Left renal pelvis (tissue), 4 donors: ENCODE measurements at places on chromosomes 1 and 21. TPM values are rescaled to one million over a fixed set of nuclear protein-coding genes. Genes with fewer than 3 reads are reported as not detected.

GRCh38 chr1:43450251-43450941, 3.3 kb downstream of the HYI start:
- DNase-seq: no peak

GRCh38 chr1:233443040-233443760, 115.7 kb downstream of the MAP3K21 start:
- no peak for DNase-seq

DNA sequence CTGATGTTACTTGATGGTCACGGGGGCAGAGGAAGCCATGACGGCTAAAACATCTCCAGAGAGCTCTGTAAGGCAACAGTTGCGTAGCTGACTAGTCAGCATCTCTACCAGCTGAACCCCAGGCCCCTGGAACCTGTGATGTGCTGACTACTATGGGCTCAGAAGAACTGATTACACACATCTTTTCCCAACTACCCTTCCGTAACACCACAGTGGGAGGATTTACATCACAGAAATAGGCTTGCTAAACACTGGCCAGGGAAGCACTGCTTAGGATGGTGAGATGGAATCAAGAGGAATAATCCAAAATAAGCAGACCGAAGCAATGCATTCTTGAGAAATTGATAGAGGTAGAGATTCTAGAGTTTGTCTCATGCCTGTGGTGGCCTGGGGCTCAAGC, 122.5 kb downstream of the SMYD2 start:
- DNase-seq: no peak

DNA sequence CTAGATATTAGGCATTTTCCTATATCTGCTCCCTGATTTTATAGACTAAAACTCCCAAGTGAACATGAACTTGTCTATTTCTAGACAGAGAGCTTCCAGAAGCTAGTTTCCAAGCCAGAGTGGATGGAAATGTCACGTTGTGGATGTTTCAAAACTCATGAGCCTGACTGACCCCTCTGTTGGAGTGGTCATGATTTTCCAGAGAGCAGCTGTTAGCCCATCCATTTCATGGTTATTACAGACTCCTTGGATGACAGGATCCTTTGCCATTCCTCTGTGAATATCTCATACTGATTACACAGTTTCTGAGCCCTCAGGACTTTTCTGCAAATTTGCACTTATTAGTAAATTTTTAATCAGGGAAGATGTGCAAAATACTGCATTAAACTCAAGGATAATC, 76.8 kb upstream of the ATF3 start:
- no peak for DNase-seq

- no peak for DNase-seq
Observed at GRCh38 chr21:31597683-31598082, 61.8 kb upstream of the SOD1 start.

DNA sequence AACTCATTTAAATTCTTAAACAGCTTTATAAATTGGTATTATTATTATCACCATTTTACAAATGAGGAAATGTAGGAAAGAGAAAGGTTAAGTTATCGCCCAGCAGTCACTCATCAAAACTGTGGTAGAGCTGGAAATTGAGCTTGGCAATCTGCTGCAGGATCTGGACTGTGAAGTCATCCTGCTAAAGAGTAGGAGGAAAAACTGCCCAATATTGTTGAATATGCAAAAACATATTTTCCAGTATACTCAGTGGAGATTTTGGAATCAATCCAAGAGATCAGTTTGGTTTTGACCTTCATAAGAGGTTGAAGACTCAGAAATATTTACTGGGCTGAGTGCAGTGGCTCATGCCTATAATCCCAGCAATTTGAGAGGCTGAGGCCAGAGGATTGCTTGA, 16.9 kb upstream of the RC3H1 start:
- DNase-seq: no peak

Gene LORICRIN
- polyA plus RNA-seq: not detected

Gene OR2T33
- polyA plus RNA-seq: 0.05 TPM

DNA sequence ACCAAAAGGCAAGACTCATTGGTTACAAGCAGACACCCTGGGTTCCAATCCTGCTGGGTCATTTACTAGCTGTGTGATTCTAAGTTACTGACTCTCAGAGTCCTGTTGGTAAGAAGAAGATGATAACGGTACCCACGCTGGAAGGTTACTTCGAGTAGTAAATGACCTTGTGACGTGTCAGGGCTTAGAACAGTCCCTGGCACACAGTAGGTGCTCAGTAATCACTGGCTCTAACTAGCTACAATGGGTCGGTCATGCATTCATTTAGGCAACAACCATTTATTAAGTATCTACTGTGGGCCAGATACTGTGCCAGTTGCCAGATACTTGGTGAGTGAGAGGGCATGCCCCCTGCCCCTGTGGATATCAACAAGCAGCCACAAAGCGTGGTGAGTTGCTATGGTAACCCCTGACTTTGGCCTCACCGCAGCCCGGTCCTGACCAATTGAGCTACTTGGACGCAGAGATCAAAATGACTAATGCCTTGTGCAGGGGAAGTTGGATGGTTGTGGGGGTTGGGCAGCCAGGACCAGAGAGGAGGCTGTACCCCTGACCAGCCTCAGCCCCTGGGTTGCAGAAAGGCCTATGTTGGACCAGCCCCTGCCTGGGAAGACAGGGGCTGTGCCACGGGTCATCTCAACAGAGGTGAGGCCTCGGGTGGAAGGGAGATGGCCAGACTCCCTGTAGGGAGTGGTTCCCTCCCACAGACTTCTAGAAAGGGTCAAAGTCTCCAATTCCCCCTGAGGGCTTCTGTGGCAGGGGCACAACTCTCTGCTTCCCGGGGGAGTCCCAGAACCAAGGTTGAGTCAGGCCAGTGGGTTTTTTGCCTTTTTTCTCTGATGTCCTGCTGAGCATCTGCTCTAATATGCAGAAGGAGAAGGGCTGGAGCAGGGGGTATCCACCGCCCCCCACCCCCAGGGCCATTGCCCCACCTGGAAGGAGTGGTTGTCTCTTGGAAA, 16.0 kb downstream of the DHRS3 start:
- no peak for DNase-seq

GRCh38 chr1:91706140-91706957, 179.6 kb downstream of the TGFBR3 start:
- no peak for DNase-seq

Gene TCEA3
- polyA plus RNA-seq: 48.9 TPM

Gene OR2T2
- not detected for polyA plus RNA-seq

GRCh38 chr1:87820668-87821334, 492.1 kb downstream of the LMO4 start:
- no peak for DNase-seq

DNA sequence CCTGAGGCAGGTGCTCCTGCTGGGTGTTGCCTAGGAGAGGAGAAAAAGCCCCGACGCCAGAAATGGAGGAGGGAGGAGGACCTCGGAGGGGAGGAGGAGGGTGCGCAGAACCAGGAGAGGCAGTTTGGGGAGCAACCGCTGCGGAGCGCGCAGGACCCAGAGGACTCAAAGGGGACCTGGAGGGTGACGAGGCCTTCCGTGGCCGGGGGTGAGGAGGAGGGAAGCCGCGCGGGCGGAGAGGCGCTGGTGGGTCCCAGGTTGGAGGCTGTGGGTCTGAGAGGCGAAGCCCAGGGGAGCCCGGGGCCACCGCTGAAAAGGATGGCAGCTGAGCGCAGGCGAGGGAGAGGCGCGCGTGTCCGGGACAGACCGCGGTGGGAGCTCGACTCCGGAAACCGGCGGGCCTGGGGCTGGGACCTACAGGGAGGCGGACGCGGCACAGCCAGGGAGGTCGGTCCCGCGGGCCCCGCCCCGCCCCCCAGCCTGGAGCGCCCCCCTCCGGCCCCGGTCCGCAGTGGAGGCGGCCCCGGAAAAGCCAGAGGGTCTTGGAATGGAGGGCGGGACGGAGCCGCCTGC, 15.1 kb downstream of the RNF223 start:
- DNase-seq: no peak

GRCh38 chr1:156052862-156053767, 483 bp downstream of the UBQLN4 start:
- DNase-seq: peak; percentile 55

Gene LCE1F
- not detected for polyA plus RNA-seq

Gene IL19
- 0.56 TPM for polyA plus RNA-seq

Gene PLA2G2A
- not detected for polyA plus RNA-seq

DNA sequence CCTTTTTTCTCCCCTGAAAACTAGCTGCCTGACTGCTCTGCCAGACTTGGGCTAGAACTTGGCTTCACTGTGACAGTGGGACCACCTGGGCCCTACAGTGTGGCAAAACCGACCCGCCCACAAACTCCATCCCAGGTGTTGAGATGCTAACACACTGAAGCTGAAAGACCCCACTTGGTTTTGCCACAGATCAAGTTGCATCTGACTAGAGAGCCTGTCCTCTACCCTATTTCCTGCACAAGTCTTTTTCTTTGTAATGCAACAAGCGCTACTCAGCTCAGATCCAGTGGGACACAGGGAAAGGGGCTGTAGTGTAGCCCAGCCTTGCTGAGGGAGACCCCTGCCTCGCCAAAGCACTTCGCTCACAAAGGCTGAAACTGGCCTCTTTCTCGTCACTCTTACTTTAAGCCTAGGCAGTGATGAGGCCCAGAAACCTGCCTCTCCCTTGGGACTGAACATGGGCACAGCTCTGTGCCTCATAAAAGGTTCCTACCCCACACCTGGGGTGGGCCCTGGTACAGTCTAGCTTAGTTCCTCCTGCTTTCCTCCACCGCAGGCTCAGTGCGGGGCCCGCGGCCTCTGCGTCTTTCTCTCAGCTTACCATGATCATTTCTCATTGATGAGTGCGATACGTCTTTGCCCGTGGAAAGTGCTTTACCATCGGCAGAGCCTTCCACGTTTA, 9.7 kb downstream of the ALPL start:
- DNase-seq: no peak

Gene CA6
- polyA plus RNA-seq: 0.12 TPM

DNA sequence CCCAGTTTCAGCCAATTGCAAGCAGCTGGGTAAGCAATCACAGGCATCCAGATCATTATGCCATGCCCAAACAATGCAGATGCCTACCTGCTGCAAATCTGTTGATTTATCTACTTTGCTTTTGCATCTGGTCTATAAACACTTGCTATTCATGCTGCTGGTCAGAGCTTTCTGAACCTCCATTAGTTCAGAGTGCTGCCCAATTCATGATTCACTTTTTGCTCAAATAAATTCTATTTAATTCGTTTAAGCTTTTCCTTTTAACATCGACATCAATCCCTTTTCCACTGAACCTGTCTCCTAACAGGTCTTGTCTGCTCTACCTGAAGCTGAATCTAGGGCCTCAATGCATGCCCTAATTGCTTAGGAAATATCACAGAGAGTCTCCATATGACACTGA, 99.4 kb upstream of the C1orf87 start:
- no peak for DNase-seq

DNA sequence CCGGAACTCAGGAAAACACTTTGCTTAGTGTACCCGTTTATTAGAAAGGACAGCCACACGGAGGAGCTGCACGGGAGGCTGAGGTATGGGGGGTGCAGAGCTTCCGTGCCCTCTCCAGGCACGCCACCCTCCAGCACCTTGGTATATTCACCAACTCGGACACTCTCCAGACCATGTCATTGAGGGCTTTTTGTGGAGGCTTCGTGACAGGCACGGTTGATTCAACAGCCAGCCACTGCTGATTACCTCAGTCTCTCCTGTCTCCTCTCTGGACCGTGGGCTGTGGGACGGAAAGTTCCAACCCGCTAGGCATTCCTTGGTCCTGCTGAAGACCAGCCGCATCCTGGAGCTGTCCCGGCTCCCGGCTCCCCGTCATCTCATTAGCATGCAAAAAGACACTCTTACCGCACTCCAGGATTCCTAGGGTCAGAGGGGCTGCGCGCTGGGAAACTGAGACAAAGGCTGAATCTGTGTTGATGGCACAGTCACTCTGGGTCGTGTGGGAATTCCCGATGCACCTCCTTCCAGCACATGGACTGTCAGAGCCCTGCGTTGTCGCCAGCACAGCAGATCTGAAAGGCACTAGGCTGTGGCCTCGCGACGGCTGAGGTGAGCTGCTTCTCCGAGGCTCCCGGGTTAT, 65.6 kb downstream of the PRKCZ start:
- no peak for DNase-seq

- no peak for DNase-seq
Observed at GRCh38 chr1:173570370-173571007, 32.4 kb downstream of the SLC9C2 start.

- DNase-seq: no peak
Observed at GRCh38 chr1:114203595-114204128, 50.0 kb upstream of the SYT6 start.

DNA sequence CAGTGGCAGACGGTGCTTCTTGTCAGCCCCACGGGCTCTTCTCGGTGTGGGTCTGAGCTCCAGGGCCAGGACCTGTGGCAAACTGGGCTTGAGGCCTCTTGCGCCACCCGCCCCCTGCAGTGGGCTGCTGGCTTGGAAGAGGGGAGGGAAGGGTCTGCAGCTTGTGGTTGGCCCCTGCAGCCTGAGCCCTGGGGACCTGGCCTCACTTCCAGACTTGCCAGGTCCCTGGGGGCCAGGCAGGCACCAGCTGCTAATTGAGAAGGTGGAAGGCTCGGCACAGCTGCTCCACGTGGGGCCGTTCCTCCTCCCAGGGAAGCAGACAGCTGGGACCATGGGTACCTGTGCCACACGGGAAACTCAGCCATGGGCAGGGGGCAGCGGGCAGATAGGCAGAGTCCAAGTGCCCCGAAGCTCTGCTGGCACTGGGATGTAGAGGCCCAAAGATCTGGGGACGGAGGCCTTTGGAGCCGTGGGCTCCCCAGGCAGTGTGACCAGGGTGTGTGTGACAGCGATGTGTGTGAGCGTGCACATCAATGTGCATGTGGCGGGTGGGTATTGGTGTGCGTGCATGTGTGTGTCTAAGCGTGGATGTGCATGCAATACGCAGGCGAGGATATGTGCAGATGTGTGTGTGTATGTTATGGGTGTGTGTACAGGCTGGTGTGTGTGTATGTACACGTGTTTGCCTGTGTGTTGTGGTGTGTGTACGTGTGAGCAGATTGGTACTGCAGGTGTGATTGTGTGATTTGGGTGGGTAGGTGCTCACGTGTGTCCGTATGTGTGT, 39.3 kb downstream of the TP73 start:
- no peak for DNase-seq

- DNase-seq: no peak
Observed at GRCh38 chr1:229843627-229844238, 217.7 kb downstream of the URB2 start.

GRCh38 chr1:155051342-155051776, 243 bp downstream of the ADAM15 start:
- DNase-seq: no peak

GRCh38 chr1:155474146-155474545, 88.5 kb downstream of the ASH1L start:
- DNase-seq: no peak

- no peak for DNase-seq
Observed at GRCh38 chr21:31409831-31410487, 65.9 kb upstream of the TIAM1 start.

Gene LCE2A
- polyA plus RNA-seq: not detected

GRCh38 chr1:67496329-67496728, 66.1 kb upstream of the SERBP1 start:
- DNase-seq: no peak

Gene NUDT4B
- polyA plus RNA-seq: 2.7 TPM

DNA sequence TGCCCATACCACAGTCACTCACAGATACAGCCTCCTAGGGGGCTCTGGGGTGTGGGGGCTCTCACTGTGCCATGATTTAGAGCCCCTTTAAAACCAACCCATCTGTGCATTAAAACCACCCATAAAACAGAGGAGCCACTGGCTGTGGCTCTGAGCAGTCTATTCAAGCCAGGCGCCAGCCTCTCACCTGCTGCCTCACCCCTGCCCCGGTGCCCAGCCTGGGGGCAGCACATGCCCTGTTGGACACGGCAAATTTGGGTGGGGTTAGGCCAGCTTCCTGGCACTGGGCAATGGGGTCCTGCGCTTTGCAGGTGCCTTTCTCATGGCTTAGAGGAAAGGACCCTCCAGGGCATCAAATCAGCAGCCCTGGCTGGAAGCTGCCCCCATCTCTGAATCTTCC, 73.1 kb downstream of the CASZ1 start:
- no peak for DNase-seq

Gene GPR52
- polyA plus RNA-seq: not detected

Gene LENEP
- 0.50 TPM for polyA plus RNA-seq
